ENCODE measurements at places on chromosomes 6 and 20. TPM values are rescaled to one million over a fixed set of nuclear protein-coding genes. Genes with fewer than 3 reads are reported as not detected.

ARMC12 gene
- total RNA-seq: 0.45 TPM

DNMT3B gene
- 1.1 TPM for total RNA-seq

ZC3H12D gene
- total RNA-seq: 0.09 TPM

KIFC1 gene
- not detected for total RNA-seq

Data from fibroblast of the aortic adventitia (primary cell).